Colonic mucosa (tissue), 4 donors: ENCODE measurements at places on chromosomes 2 and 18. TPM values are rescaled to one million over a fixed set of nuclear protein-coding genes. Genes with fewer than 3 reads are reported as not detected.

Gene SAG
- 1.8 TPM for total RNA-seq

Gene IL36G
- total RNA-seq, result 0.40 TPM

Gene ZFP36L2
- total RNA-seq, result 205 TPM

Gene RPRM
- not detected for total RNA-seq

Gene CD207
- 0.21 TPM for total RNA-seq

Gene G6PC2
- not detected for total RNA-seq

Gene GKN1
- not detected for total RNA-seq

GRCh38 chr18:3054780-3055179, 41.8 kb upstream of the LPIN2 start:
- no peak for DNase-seq

DNA sequence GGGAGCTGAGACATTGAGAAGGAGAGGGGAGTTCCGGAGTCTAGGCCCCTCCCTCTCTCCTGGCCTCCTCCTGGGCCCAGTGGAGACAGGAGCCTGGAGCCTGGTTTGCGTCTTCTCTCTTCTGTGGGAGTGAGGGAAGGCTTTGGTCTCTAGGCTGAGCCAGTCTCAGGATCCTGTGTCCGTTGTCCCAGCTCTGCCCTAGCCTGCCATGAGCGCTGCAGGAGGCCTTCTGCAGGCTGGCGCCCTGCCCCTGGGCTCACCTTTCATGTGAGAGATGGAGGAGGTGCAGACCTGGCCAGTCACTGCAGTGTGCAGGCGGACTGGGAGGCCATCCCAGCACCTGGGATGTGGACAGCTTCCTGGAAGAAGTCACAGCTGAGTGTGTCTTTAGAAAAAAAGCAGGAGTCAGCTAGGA, 8.7 kb downstream of the IMPA2 start:
- no peak for DNase-seq

DNA sequence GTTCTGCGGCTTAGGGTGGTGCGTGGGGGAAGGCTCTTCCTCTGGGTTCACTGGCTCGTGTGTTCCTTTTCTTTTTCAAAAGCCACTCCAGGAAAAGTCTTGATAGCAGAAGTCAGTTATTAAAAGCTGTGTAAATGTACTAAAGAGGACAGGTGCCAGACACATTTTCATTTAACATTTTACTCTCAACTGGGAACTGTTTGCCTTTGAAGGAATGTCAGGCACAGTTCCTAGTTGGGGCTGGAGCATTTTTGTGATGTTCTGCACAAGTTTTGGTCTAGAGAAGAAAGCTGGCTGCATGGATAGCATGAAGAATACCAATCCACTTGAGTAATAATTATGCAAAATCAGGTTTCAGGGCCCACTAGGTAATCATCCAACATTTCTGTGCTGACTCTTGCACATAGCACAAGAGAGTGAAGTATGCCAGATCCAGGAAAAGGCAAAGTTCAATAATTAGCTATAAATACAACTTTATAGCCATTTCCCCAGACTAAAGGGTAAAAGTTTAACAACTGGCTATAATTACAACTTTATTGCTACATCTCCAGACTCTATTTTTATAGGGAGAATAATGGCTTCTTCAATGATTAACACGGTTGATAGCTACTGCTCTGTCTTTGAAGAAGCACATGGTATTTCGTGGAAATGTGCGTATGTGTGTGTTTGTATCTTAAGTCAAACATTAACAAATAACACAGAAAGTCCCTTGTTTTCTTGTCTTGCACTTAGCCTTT, 16.2 kb downstream of the SCYGR8 start:
- DNase-seq, result no peak

GRCh38 chr2:44768438-44769236, 172.9 kb upstream of the SIX3 start:
- DNase-seq, result no peak

DNA sequence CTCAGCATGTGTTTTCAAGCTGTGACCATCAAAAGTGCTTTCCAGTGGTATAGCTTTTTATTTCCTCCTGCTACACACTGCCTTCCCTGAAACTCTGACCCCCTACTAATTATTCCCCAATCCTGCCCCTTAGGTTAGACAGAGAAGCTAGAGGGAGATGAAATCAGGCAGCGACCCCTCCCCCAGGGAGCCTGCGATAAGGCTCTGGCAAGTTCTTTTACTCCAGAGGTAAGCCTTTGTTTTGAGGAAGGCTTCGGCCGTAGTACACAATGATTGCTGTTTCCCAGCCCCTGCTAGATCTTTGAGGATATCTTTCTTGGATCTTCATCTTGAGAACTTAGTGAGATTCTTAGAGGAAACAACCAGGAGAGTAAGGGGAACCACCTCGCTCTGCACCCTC, 33.5 kb upstream of the NOL4 start:
- no peak for DNase-seq

DNA sequence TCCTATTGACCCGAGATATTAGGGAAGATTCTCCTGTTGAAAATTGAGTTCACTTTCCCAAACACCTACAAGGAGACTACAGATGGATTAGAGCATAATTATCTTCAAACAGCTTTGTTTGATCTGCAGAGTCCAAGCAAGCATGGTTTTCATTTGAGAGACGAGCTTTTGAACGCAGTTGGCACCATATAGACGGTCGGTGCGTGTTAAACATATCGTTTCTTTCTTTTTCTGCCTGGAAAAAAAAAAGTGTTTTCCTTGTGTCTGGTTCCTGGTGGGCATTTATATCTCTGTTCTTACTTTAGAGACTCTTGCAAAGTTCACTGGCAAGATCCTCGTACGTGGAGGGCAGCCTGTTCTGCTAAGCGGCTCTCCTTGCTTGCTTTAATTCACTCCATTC, 248.9 kb downstream of the TMEM182 start:
- DNase-seq, result no peak

- DNase-seq, result no peak
Observed at GRCh38 chr18:8946066-8946838, 156.2 kb upstream of the NDUFV2 start.

GRCh38 chr2:217553679-217554078, 449.1 kb downstream of the TNS1 start:
- no peak for DNase-seq

DNA sequence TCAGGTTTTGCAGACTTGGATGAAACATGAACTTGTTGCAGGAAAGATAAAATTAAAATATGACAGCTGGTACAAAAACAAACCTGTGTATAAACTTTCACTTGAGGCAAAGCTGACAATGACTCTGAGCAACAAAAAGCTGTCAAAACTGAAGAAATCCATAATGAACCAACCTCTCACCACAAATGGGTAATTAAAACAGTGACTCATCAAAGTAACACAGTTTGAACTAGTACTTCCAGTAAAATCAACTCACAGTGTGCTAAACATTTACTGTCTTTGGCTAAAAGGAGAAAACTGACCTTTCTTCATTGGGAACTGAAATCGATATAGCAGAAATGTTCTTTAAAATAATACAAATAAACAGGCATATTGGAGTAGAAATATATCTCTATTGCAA, 209.7 kb downstream of the WDPCP start:
- no peak for DNase-seq

DNA sequence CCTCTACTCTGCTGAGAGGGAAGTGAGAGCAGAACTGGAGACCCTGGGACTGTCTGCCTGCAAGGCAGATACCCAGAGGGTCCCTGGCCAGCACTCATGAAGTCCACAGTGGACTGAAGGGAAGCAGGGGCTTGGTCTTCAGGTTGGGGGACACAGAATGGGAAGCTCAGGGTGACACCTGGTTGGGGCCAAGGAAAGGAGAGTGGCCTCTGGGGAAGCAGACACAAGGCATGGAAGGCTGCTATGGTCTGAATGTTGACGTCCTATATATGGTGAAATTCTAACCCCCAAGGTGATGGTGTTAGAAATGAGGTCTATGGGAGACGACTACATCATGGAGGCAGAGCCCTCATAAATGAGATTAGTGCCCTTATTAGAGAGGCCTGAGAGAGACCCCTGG, 69.3 kb downstream of the MRO start:
- DNase-seq, result no peak

- DNase-seq, result no peak
Observed at GRCh38 chr2:29155578-29155977, 40.4 kb downstream of the CLIP4 start.

GRCh38 chr18:79564441-79564840, 115.2 kb upstream of the CTDP1 start:
- no peak for DNase-seq

DNA sequence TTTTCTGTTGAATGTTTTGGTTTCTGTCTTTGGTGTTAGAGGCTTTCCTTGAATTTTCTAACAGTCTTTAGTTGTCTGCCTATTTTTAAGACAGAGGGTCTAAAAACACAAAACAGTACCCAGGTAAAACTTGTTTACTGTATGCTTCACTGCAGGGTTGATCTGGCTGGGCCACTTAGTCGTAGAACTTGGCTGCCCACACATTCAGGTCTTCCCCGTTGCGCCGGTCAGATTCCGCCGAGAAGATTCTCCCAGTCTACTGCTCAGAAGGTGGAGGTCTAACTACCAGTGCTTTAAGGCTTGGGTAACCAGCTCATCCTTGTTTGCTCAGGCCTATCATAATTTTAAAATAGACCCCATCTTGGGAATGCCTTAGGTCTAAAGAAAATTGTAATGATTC, 24.6 kb upstream of the DNAH6 start:
- DNase-seq, result no peak

DNA sequence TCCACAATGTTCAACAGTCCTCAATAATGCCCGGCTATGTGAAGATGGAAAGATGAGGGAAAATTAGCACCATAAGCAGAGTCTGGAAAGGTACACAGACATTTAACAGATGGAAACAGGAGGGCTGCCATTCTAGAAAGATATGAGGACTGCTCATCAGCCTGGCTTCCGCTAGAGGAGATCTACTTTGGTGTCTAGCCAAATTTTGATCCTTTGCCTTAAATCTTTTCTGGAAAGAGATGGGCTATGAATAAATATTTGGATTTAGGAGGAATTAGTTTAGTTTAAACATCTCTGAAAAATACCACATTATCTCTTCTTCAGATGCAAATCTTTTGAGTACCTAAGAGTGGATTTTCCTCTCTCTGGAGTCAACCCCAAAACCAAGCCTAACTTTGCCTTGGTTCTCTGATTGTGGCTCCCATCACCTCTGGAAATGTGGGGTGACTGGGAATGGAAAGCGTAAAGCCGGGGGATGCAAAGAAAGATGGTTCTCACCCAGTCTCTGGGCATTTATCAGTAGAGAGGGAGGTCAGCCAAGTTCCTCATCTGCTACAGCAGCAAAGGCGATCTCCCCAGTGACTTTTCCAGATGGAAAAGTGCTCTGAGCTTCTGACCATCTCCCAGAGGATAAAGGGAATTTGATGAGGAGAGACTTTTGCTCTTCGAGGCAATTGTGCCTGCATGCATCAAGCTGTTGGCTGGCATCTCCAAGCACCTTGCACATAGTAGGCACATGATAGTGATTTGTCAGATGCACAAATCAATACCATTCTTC, 410.6 kb downstream of the ZNF521 start:
- DNase-seq, result no peak

- DNase-seq, result no peak
Observed at GRCh38 chr2:46943881-46944798, 28.5 kb upstream of the MCFD2 start.
